ENCODE measurements at places on chromosomes 5 and 9. TPM values are rescaled to one million over a fixed set of nuclear protein-coding genes. Genes with fewer than 3 reads are reported as not detected.

Gene MAP1B
- total RNA-seq = 0.02 TPM

Gene GARIN3
- not detected for total RNA-seq

Gene ELOVL7
- total RNA-seq = 0.51 TPM

Gene NELFB
- total RNA-seq = 52.9 TPM

Gene MPDZ
- total RNA-seq = not detected

Gene TJP2
- total RNA-seq = 20.7 TPM

Gene PCDHGA3
- total RNA-seq = not detected

Gene BRINP1
- not detected for total RNA-seq

Gene ZNF462
- 0.48 TPM for total RNA-seq

Gene GPR151
- not detected for total RNA-seq

Gene TMEM174
- not detected for total RNA-seq

Gene SREK1IP1
- total RNA-seq = 25.4 TPM

Gene CARTPT
- not detected for total RNA-seq

Gene SLC36A2
- not detected for total RNA-seq

Gene RMRP
- 9,431 TPM for total RNA-seq

Gene BTNL8
- not detected for total RNA-seq

Gene C5orf52
- not detected for total RNA-seq

Gene MELK
- total RNA-seq = 41.9 TPM

Gene CTNND2
- total RNA-seq = not detected

All from activated naive CD4-positive, alpha-beta T cell treated with anti-CD3 and anti-CD28 coated beads, Interleukin-2, amount 10 ng/mL, durations not matched to agents 5 hours and 36 hours (primary cell).